ENCODE measurements at places on chromosomes 11 and 22.
A peak's percentile ranks its signal among the peaks of the same experiment; 100 is the strongest.

GRCh38 chr11:250740-251299, 14.0 kb downstream of the PSMD13 start:
- peak; percentile 86 for DNase-seq

DNA sequence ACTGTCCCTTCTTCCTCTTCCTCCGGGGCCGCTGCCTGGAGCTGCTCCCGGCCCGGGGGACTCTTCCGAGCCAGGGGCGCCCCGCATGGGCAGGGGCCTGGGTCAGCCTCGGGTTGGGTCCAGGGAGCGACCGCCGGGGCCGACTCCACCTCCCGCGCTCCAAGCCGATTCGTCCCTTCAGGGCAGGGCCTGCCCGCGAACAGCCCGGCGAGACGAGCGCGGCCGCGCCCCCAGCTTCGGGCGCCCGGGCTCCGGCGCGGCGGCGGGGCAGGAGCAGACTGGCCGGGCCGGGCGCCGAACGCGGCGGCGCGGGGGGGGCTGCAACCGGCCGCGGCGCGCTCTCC, at the start of gene LARGE1:
LARGE1 (minus strand) TSS at position 280 of the 344 bp plus-strand sequence.
- no peak for DNase-seq

- DNase-seq = no peak
Measured at GRCh38 chr11:15638386-15638787, 523.7 kb downstream of the INSC start.

DNA sequence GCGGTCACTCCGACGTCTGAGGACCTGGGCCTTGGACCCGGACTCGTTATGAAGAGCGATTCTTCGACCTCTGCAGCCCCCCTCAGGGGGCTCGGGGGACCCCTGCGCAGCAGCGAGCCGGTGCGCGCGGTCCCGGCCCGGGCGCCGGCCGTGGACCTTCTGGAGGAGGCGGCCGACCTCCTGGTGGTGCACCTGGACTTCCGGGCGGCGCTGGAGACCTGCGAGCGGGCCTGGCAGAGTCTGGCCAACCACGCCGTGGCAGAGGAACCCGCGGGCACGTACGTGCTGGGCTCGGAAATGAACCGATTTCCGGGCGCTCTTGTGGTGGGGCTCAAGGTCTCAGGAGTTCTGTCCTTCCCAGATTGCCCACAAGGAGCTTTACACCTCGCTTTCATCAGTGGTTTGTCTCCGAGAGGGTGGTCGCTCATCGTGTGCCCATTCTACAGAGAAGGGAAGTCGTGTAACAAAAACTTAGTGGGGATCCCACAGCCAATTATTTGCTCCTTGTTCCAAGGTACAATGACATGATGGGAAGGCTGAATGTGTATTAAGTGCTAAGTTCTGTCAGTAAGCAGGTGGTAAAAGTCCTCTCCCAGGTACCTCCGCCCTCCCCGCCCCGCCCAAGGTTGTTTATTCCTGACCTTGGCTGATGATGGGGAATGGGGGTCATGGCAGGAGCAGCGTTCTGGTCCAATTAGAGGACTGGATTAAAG, 695 bp downstream of the PEX26 start:
- peak; percentile 16 for DNase-seq

- no peak for DNase-seq
Measured at GRCh38 chr22:29710922-29711593, 8.7 kb upstream of the CABP7 start.

- no peak for DNase-seq
Measured at GRCh38 chr11:32153747-32154146, 62.9 kb downstream of the RCN1 start.

DNA sequence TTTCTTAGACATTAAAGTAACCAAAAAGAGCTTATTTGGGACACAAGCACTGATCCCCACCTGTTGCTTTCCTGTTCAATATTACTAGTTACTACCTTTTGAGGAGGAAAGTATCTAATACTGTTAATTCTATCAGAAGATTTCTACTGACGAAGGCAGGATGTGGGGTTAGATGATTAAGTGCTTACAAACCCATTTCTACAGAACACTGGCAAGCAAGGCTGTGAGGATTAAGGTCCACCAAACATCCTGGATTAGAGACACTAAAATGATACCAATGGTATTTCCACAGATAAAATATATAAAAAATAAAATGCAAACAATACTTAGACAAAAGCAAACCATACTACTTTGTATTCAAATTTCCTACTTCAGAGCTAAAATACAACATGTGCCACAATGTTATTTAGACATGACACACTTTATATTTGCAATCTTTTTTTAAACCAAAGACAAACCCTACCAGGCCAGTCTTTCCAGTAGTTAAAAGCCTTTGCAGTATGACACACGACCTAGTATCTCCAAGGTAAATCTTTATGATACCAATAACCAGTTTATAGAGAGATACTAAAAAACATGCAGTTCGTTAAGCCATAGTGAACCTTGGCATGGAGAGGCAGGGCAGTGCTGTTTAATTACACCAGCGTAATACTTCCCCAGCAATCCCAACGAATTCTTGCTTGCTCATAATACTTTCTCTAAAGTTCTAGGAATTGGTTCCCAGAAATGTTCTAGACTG, 71.2 kb upstream of the TP53AIP1 start:
- DNase-seq = no peak

DNA sequence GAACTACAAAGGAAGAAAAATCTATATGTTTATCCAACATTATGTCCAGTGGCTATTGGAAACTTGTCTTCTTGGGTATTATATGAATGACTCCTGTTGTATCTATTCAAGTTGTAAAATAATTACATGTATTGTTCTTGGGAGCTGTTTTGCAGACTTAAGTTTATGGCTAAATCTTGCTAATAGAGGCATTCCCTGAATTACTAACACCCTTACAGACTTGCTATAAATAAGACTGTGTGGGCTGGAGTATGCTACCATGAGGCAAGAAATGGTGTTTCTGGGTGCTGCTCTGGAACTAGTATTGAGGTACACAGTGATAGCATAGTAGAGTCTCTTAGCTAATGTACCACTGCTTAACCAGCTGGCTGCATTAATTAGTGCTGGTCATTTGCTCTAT, 155.1 kb downstream of the HIPK3 start:
- no peak for DNase-seq

DNA sequence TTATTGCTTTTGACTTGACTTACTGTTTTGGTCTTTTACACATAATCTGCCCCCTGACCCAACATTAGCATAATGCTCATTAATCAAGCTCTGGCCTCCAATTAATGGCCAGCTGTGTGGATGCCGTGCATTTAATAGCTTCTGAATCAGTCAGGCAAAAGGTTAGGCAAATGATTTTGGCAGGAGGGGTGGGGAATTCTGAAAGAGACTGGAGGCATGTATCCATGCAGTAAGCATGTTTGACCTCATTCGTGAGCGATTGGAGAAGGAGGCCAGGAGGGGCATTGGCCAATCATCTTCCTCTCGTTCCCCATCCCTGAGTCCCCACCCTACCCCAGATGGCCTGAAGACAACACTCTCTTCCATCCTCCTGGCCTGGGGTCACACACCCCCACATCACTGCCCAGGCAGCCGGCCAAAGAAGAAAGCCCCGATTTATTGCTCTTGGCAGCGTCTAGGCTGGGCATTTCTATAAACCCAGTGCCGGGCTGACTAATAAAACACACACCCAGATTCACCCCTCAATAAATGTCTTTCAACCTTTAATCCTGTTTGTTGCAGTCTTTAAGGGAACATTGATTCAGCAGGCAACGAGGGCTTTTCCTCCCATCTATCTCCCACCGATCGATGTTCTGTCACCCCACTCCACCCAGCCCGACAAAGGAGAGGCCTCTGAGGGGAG, 150.0 kb downstream of the OPCML start:
- no peak for DNase-seq

GRCh38 chr11:27319072-27319471, 43.9 kb downstream of the CCDC34 start:
- DNase-seq = no peak

- DNase-seq = no peak
Measured at GRCh38 chr22:50157709-50158375, 12.7 kb upstream of the PANX2 start.

DNA sequence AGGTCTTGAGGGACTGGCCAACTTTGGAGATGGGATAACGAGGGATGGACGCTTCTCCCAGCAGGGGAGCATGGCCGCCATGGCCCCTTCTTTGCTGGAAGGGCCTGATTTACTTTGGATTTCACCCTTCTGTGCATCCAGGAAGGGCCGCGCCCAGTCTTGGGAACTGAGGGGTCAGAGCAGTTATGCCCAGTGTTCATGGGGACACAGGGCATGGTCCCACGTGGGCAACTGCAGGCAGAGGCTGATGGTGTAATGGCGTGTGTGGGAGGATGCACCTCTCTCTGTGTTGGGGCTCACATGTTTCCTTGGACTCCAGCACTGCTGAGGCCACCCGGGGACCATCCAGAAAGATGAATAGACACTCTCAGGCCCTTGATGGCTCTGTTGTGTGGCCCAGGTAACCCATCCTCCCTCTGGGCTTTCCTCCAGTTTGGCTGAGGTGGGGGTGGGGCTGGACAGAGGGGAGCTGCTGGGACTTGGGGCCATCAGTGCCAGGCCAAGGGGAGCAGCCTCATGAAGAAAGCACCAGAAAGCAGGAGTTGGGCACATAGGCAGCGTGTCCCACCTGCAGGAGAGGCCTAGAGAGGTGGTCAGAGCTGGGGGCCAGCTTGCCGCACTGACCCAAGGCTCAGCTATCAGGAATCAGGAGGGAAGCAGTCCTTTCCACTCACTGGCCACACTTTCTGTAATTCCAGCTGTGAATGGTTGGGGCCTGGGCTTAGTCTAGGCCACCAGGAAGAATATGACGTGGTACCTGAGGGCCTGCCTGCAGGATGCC, 1033.9 kb downstream of the TBC1D22A start:
- no peak for DNase-seq

GRCh38 chr11:110716361-110716760, 4.1 kb upstream of the ARHGAP20 start:
- DNase-seq = no peak

DNA sequence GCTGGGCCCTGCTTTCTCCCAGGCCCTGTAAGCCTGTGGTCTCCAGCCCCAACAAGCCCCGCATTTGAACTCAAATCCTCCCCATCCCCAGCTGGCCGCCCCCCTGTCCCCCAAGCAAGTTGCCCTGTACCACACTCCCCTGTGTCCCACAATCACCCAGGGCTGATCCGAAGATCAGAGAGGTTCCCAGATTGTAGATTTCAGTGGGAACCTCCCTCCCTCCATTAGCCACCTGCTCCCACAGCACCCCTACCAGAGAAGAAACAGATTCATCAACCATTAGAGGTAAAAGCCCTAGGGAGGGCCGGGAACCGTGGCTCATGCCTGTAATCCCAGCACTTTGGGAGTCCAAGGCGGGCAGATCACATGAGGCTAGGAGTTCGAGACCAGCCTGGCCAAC, 107.5 kb downstream of the FEZ1 start:
- DNase-seq = no peak

- DNase-seq = peak; percentile 50
Measured at GRCh38 chr11:36409152-36409816, 100.8 kb downstream of the TRAF6 start.

DNA sequence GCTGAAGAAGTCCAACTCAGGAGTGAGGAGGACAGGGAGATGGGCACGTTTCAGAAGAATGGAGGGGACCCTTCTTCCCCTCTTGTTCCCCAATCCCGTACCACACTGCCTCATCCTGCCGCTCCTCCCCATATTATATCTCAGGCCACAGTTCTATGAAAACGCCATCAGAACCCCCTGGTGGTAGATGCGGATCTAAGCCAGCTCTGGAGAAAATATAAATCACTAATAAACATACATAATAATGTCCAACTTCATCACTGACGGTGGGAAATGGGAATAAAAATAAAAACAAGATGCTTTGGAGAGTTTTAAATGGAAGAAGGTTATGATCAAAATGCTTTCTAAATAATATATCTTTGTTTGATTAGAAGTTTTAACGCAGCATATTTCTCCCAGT, 400.3 kb downstream of the CADM1 start:
- DNase-seq = no peak

- peak; percentile 9 for DNase-seq
Measured at GRCh38 chr22:42972649-42973535, 42.1 kb downstream of the PACSIN2 start.

GRCh38 chr11:284105-285020, 4.6 kb upstream of the PGGHG start:
- DNase-seq = no peak

- no peak for DNase-seq
Measured at GRCh38 chr11:71086687-71087258, 165.6 kb downstream of the SHANK2 start.

- DNase-seq = no peak
Measured at GRCh38 chr11:8442301-8442700, 151.7 kb downstream of the STK33 start.

DNA sequence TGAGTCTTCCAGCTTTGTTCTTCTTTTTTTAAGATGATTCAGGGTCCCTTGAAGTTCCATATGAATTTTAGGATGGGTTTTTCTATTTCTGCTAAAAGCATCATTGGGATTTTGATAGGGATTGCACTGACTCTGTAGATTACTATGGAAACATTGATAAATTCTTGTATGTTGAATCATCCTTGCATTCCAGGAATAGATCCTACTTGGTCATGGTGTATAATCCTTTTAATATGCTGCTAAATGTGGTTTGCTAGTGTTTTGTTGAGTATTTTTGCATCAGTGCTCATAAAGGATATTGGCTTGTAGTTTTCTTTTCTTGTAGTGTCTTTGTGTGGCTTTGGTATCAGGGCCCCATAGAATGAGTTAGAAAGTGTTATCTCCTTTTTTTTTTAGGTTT, 34.9 kb upstream of the PHOX2A start:
- DNase-seq = no peak

GRCh38 chr22:36398601-36399471, 11.1 kb upstream of the MYH9 start:
- no peak for DNase-seq

GRCh38 chr22:32380991-32381390, 23.3 kb downstream of the RFPL3 start:
- DNase-seq = no peak

DNA sequence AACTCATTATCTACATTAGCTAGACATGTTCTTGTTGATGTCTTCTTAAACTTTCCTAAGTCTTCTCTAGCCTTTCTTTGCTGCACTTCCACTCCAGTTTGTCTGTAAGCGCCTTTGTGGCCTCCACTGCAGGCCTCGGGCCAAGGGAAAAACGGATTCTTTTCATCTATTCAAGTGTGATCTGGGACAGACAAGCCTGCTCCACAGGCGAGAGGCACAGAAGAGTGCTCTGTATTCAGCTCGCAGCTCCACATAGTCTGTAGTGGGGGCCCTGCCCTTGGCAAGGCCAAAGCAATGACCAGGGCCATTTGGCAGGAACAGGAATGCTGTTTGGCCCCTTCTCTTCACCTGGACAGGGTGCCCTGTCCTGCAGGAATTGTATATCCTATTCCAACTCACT, 84.1 kb upstream of the BARX2 start:
- DNase-seq = no peak

DNA sequence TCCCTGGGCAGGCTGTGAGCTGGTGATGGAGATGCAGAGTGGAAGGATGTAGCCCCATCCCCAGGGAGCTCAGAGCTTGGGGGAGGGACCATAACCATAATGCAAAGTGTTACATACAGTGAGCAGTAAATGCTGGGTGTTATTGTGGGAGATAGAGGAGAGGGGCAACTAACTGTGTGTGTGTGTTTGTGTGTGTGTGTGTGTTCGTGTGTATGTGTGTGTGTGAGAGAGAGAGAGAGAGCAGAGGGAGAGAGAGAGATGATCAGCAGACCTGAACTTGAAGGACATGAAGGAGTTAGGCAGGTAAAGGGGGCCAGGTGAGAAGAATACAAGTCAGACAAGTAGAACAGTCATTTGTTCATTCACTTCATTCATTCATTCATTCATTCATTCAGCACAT, 74.2 kb downstream of the CACNG2 start:
- DNase-seq = no peak
